Stimulated activated CD8-positive, alpha-beta memory T cell treated with anti-CD3 and anti-CD28 coated beads, Interleukin-2, amount 100 ng/mL, for 1 hour (primary cell): ENCODE measurements at places on chromosomes 11 and 22.

DNA sequence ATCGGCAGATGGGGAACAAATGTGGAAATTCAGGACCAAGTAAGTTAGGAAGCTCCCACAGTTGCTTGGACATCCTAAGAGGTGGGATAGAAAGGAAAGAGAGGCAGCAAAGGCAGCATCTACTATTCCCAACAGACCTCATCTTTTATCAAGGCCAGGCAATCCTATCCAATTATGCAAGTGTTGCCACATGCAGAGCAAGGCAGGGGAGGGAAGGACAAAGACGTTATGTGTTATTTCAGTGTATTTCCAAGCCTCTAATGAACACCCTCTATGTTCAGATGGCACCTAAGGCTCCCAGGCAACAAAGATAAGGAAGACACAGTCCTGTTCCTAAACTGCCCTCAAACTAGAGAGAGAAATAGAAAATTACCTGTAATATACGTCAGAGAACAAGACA lies 9.2 kb downstream of the TIGD3 start:
- no peak for DNase-seq

DNA sequence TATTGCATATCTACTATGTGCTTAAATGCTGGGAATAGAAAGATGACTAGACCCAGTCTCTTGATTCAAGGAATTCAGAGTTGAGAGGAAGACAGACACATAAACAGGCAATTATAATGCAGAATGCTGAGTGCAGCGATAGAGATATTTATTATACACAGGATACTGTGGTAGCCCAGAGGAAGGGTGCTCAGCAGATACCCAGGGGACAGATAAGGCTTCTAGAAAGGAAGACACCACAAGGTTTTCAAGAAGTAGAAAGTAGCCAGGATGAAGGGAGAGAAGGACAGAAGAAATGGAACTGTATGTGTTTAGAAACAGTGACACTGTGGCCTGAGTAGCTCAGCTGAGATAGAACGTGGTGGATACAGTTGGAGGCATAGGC lies 79.4 kb upstream of the NNMT start:
- no peak for DNase-seq

GRCh38 chr22:48886604-48887393 lies 940.9 kb downstream of the BRD1 start:
- no peak for DNase-seq

GRCh38 chr11:30365793-30366517 lies 43.1 kb downstream of the ARL14EP start:
- DNase-seq, result no peak

DNA sequence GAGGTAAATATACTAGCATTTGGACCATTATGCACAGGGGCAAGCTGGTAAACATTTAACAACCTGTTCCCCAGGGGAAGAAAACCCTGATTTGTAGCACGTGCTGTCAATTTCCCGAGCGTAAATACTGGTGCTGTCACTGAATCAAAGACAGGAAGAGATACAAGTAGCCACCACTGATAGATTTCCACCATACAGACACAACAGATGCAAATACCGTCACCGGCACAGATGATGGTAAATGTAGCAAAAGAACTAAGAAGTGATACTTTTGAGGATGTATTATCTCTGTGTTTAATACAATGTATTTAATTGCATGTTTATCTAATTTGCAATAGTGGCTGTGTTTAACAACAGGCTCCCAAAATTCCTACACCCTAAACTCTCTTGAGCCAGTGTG lies 39.6 kb downstream of the SHISAL1 start:
- no peak for DNase-seq

DNA sequence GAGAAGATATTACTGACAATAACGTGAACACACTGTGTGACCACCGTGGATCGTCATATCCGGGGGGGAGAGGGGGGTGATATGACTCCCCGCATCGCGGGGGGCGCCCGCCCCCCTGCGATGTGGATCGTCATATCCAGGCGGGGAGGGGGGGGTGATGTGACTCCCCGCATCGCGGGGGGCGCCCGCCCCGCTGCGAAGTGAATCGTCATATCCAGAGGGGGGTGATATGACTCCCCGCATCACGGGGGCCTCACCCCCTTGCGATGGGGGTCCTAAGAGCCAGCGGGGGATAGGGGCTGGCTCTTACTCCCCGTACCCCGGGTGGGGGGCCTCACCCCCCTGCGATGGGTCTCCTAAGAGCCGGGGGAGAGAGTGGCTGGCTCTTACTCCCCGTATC lies 19.9 kb downstream of the UNC93B1 start:
- no peak for DNase-seq

DNA sequence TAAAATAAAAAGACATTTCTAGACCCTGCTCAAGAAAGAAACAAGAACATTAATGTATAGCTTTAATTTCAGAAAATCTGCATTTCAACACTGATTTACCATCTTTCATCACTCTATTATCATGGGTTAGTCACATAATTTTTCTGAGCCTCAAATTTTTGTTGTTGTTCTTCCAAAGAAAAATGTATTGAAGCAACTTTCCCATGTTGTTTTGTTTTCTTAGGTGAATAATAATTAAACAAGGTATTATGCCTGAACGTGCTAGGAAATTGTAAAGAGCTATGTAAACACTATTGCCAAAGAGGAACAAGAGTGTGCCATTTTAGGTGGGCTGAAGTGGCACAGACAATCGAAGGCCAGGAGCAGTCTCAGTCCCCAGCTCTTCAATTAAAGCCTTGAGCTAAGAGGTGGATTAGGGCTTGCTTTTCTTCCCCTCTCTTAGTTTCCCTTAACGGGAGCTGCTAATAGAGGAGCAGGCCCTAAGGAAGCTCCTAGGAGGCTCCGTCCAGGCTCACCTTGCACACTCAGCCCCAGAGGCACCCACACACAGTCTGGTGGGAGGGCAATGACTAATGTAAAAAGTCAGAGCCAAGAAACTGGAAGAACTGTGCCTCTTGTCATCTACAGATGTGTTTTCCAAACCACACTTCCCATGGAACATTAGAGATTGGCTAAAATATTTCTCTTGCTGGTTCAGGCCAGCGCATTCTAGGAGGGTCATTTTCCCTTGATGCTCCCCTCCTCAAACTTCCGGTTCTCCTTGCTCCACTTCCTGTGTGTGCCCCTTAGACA lies 8.8 kb upstream of the UBASH3B start:
- DNase-seq, result no peak

DNA sequence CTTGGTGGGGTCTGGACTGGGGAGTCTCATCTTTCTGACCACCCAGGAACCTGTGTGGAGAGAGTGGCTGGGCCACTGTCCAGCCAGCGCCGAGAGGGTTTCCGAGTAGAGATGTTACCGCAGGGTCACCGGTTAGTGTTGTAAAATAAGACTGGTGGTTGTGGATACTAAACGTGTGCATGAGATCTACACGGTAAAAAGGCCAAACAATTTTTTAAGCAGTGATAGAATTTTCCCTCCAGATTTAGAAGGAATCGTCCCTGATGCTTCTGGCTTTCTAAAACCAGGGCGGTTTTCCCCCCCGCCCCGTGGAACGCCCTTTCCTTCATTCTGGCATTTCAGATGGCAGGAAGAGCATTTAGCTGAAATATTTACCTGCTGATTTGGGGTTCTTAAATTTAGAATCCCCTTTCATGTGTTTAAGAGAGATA lies 72.6 kb upstream of the PPARA start:
- DNase-seq, result no peak

DNA sequence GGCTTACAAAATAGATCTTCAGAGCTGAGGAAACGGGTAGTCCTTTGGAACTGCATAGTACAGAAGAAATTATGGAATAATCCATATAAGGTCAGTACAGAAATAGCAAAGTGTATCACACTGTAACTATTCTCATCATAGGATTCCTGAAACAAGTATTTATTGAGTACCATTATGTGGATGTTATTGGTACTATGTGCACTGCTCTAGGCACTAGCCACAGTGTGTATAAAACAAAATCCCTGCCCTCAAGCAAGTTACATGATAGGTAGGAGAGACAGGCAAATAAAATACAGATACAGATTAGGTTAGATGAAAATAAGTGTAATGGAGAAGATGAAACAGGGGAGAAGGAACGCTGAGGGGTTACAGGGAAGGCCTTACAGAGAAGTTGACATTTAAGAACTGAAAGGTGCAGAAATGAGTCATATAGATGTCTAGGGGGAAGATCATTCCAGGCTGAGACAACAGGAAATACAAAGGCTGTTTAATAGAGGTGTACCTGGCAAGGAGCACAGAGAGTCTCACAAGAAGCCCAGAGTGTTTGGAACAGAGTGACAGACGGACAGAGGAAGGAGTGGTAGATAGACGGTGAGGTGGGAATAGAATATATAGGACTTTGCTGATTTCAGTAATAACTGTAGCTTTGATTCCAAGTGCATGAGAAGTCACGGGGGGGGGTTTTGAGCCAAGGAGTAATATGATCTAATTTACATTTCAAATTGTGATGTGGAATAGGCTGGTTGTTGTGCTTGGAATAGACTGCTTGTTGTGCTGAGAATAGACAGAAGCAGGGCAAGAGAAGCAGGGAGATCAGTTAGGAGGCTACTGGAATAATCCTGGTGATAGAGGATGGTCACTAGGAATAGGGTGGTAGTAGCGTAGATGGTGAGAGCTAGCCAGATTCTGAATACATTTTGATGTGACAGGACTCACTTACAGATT lies 13.7 kb downstream of the RNF141 start:
- no peak for DNase-seq

DNA sequence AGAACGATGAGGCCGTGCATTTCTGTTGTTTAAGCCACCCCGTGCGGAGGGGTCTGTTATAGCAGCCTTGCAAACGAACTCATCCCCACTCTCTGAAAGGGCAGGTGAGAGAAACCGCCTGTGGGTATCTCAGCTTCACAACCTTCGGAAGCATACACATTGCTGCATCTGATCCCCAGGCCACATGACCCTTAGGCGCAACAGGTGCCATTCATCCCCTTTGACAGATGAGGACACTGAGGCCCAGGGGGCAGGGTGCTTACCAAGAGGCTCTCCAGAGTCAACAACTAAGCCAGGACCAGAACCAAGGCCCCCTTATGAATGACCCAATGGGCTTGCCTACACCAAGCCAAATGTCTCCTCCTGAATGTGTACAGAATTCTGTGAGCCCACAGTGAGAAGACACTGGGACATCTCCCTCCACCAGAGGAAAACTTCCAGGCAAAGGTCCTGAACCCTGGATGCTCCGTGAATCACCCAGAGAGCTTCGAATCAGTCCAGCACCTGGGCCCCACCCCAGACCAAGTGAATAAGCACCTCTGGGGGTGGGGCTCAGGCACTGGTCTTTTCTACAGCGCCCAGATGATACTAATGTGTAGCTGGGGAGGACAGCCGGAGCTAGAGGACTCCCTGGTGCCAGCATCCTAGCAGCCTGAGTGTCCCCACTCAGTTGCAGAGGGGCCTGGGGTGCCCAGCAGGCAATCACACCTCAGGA lies 83.2 kb downstream of the BUD13 start:
- DNase-seq, result no peak

DNA sequence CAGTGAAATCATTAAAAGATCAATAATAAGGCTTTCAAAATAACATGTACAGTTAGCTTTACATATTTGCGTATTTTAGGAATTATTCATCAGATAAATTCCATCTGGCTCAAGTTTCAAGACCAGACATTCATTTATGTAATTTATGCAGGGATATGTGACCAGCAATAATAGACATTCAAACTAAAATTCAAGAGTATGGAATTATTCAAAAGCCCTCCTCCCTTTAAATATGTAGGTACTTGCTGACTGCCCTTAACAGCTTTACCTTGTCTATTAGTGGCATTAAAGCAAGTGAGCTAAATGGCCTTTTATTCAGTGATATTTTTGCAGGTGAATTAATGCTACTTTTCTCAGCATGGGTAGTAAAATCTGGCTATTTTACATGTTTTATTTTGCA lies 126.1 kb downstream of the LRRC4C start:
- DNase-seq, result no peak

DNA sequence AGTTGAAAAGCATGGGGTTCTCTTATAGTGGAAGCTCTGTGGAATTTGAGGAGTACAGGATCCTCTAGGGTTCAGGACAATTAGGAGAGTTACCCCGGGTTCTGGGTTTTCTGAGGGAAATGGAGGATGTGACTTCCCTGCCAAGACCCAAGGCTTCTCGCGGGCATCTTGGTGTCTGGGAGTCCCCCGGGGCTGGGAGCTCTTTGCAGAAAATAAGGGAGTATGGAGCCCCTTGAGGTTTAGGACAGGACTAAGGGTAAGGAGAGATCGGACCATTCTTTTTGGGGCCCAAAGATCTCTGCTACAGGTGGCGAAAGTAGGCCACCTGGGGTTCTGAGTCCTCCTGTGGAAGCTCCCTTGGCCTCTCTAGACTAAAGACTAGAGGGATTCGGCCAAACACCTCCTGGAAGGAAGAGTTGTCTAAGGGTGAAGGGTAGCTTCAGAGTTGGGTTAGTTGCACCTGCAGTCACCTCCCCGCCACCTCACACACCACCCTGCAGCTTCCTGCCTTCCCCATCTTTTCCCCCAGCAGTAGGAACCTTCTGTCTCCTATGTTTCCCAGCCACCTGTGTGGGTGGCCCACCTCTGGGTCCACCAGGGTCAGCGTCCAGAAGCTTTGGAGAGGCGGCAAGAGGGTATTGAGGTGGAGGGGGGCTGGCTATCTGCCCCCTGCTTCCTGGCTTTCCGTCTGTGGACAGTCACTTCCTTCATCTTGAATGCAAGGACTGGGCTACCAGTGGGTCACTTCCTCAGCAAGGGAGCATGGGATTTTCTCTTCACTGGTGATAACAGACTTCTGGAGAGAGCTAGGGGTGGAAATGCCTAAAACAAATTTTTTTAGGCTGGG lies 908 bp downstream of the LIMK2 start:
- DNase-seq, result no peak

GRCh38 chr11:102448869-102449224 lies 3.7 kb downstream of the TMEM123 start:
- DNase-seq, result no peak

GRCh38 chr22:26169315-26170111 lies at the start of gene SEZ6L:
Gene SEZ6L, plus strand, starts transcription at chr22:26169462. Its CDS starts 208 bp downstream, at chr22:26169670.
- DNase-seq, result no peak

- no peak for DNase-seq
Observed at GRCh38 chr22:27170491-27170890, 513.1 kb downstream of the MIAT start.

- DNase-seq, result no peak
Observed at GRCh38 chr22:25694196-25694907, 47.6 kb upstream of the MYO18B start.

GRCh38 chr11:111735262-111736116 lies 30.7 kb downstream of the PPP2R1B start:
- DNase-seq, result no peak

DNA sequence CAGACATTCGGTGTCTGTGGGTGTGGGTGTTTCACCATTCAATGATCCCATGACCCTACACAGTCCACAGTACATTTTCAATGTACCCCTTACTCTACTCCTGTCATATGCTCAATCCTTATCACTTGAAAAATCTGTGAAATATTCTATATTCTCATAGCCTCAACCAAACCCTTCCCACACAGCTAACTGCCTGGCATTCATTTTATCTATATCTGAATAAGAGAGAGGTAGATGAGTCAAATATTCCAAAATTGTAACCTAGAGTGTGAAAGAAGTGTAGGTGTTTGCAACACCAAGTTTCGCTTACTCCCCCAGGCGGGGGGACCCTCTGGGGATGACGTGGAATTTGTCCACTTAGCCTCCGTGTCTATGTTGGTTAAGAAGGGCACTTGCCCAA lies 354.8 kb downstream of the ETS1 start:
- no peak for DNase-seq

GRCh38 chr11:28518825-28519224 lies 410.6 kb downstream of the METTL15 start:
- DNase-seq, result no peak
